Stimulated activated CD4-positive, alpha-beta T cell treated with anti-CD3 and anti-CD28 coated beads, Interleukin-2, amount 100 ng/mL, for 4 hours (primary cell): ENCODE measurements at places on chromosomes 2 and 18.

- no peak for DNase-seq
These were observed 36.7 kb downstream of the RALB start for GRCh38 chr2:120289221-120289906.

GRCh38 chr18:74493689-74494088, 2.5 kb upstream of the CNDP2 start:
- DNase-seq, result peak; percentile 46

DNA sequence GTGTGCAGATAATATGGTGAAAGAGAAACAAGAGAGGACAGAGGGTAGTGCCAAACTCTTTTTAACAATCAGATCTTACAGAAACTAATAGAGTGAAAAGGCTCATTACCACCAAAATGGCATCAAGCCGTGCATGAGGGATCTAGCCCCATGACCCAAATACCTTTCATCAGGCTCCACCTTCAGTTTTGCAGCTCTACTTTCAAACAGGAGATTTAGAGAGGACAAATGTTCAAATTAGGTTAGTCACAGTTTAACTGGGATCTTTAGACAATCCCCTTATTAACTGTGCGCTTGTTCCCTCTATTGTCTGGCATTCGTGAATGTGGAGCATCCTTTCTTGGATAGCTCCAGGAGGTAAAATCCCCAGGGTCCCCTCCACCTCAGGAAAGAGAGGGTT, 1209.3 kb upstream of the CHAC2 start:
- no peak for DNase-seq

DNA sequence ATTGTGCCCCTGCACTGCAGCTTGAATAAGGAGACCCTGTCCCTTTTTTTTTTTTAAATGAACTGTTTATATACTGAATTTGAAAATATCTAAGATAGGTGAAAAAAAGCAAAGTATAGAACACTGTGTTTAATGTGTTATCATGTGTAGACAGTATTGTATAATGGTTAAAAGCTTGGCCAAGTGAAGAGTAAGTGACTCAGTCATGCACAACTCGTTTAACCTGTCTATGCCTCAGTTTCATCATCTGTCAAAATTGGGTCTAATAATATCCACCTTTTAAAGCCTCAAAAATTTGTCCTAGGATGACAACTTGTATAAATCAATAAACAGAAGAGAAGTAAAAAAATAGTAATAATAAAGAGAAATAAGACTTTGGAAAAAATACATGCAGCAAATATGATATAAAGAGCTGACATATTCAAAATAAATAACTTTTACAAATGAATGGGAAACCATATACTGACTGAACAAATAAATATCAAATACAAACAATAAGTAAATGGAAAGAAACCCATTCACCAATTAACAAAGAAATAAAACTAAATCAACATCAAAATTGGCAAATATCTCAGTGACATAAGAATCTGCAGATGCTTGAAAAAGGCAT, 113.7 kb downstream of the C2orf74 start:
- DNase-seq, result no peak

- no peak for DNase-seq
These were observed 12.0 kb upstream of the NTSR2 start for GRCh38 chr2:11681722-11682589.

DNA sequence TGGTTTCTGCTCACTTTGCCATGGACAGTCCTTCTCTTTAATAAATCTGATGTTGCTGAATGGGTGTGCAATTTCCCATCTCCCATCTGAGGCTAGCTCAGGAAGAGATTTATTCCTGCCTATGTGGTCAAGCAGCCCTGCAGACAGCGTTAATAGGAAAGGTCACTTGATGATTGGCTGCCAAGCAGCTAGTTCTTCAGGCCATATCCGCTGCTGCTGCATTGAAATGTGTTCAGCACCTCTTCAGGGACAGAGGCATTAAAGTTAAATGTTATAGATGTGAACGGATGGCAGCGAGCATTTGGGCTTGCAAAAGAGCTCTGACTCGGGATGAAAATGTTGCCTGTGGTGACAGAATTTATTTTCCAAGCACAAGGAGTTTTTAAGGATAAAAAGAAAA, 474.2 kb downstream of the PIK3C3 start:
- no peak for DNase-seq

DNA sequence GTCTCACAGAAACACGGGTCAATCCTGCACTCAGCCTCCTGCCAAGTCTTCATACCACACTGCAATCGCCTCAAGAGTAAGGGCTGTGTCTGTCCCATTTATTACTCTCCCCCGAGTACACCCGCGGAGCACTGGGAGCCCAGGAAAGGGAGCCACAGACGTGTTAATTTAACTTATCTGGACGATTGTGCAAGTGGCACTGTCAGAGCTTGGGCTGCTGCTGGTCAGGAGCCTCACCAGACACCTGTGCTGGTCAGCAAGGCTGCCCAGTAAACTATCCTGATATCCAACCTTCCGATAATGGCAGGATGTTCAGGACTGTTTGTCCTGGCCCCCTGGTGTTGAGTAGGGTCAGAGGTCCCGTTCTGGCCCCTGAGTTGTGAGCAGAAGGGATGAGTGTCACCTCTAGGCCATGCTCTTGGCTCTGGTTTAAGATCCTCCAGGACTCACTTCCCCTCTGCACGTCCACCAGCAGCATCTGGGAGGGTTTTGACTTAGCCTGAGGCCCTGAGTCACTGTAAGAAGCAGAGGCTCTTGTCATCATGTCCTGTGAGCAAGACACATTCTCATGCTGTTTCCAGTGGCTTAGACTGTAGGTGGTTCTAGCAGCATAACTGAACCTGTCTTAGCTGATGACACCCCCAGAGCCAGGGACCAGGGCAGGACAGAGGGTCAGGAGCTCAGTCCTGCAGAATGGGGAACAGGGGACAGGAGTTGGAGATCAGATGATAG, 82.5 kb upstream of the ARL4C start:
- DNase-seq, result no peak

- DNase-seq, result no peak
These were observed 72.8 kb downstream of the SMAD7 start for GRCh38 chr18:48877941-48878340.

- no peak for DNase-seq
These were observed 160.0 kb downstream of the PHLPP1 start for GRCh38 chr18:62875323-62875722.

DNA sequence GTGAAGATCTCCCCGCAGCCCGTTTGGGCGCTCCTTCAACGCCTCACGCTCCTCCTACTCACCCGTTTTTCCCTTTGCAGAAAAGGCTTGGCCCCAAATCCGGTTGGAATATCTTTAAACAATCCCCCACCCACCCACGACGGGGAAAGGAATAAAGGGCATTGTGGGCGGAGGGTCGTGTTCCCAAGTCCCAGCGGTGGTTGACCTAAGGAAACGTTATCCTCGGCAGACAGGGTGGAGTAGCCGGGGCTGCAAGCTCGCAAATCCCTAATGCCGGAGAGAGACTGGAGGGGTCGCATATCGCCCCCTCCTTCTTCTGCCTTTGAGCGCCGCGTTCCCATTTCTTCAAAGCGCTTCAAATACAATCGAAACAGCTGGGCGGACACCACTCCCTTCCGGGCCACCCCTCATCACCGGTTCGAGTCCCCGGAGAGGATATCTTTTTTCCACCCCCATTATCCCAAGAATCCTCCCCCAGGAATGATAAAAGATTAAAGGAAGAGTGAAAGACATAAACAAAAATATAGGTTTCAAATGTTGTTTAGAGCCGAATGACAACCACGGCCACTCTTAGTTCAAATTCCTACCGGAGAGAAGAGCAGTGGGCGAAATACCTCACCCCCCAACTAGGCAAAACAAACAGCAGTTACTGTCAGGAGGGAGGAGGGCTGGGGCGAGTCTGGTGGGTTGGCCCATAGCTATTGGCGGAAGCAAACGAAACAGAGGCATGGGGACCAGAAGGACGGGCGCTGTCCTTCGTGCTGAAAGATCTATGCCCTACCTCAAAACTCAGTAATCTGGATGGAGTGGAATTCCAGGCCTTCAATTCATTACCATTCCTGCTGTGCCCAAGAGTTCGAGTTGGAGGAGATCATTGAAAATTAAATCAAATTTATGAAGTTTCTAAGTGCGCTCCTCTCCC, 2.8 kb upstream of the GAD1 start:
- DNase-seq, result no peak

DNA sequence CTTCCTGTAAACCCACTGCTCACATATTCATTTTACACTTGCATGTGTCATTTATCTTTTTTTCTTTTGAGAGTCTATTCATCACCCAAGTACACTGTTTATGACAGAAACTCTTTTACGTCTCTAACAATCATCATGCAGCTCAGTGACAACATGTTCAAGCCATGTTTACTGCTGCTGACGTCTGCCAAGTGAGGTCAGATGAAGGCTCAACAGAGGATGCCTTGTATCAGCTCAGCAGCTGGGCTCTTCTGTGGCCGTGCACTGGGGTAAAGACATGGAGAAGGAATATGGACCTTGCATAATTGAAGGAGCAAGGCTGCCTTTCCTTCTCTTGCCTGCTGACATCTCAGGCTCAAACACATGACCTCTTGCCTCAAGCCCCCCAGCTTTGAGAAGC, 99.6 kb downstream of the ADD2 start:
- no peak for DNase-seq

- no peak for DNase-seq
These were observed 54.9 kb downstream of the MAPRE2 start for GRCh38 chr18:35095983-35096676.

- DNase-seq, result no peak
These were observed 16.4 kb downstream of the GALNT3 start for GRCh38 chr2:165777522-165778186.

DNA sequence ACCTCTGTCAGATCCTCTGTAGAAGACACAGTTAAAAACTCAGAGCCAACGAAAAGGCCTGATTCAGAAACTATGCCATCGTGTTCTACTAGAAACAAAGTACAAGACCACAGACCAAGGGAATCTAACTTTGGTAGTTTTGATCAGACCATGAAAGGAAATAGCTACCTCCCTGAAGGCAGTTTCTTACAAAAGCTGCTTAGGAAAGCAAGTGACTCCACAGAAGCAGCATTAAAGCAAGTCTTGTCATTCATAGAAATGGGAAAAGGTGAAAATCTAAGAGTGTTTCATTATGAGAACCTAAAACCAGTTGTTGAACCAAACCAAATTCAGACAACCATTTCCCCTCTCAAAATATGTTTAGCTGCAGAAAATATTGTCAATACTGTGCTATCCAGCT, 58.2 kb downstream of the FSIP2 start:
- no peak for DNase-seq

DNA sequence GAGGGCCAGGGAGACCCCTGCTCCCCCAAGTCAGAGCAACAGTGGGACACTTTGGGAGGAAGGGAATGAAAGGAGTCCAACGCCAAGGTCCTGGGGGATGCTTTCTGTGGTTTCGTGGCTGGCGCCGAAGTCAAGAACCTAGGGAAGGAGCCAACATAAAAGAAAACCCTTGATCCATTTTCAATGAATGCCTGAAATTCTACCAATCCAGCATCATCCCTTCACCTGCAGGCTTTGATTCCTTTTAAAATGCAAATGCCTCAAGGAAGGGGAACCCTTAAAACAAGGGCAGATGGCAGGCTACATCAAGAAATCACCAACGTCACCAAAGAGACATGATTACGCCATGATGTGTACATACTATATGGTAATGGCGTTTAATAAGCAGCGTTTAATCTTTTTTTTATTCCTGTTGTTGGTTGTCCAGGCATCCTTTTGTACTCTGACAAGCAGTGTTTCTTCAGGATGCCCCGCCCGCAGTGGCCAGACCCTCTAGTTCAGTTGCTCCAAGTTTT, 123.3 kb upstream of the SLC1A4 start:
- no peak for DNase-seq

GRCh38 chr2:168978461-168978861, 52.7 kb downstream of the ABCB11 start:
- DNase-seq, result no peak

- no peak for DNase-seq
These were observed 51.7 kb downstream of the MCFD2 start for GRCh38 chr2:46863882-46864281.
